ENCODE measurements at places on chromosomes 1 and 21.

- DNase-seq, result no peak
These were observed 9.0 kb downstream of the TTLL10 start for GRCh38 chr1:1182491-1183220.

- DNase-seq, result no peak
These were observed 1.2 kb upstream of the SRSF11 start for GRCh38 chr1:70220015-70220414.

DNA sequence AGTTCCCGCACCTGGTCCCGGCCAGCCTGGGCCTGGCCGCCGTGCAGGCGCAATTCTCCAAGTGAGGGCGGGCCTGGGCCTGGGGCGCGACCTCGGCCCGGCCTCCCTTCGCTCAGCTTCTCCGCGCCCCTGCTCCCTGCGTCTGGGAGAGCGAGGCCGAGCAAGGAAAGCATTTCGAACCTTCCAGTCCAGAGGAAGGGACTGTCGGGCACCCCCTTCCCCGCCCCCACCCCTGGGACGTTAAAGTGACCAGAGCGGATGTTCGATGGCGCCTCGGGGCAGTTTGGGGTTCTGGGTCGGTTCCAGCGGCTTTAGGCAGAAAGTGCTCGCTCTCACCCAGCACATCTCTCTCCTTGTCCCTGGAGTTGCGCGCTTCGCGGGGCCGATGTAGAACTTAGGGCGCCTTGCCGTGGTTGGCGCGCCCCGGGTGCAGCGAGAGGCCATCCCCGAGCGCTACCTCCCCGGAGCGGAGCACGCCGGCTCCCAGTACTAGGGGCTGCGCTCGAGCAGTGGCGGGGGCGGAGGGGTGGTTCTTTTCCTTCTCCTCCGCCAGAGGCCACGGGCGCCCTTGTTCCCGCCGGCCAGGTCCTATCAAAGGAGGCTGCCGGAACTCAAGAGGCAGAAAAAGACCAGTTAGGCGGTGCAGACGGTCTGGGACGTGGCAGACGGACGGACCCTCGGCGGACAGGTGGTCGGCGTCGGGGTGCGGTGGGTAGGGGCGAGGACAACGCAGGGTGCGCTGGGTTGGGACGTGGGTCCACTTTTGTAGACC is 1.2 kb downstream of the OLIG1 start:
- no peak for DNase-seq

DNA sequence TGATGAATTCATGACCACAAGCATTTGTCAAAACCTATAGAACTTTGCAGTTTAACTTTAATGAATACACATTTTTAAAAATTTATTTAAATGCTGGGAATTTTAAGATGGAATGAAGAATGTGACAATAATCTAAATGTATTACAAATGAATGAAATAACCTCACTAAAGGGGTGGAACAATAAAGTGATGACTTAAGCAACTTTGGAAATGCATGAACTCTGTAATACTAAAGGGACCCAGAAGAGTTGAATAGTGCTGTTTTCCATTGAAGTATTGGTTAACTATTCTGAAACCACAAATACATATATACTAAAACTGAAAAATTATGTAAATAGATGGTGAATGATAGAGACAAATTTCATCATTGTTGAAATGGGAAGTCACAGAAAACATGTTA is 1395.1 kb downstream of the NCAM2 start:
- no peak for DNase-seq

GRCh38 chr21:43362915-43363314 is 64.0 kb downstream of the SIK1 start:
- no peak for DNase-seq

GRCh38 chr1:199009447-199009846 is 370.6 kb downstream of the PTPRC start:
- DNase-seq, result no peak

GRCh38 chr1:18798946-18799345 is 60.5 kb downstream of the TAS1R2 start:
- no peak for DNase-seq

- no peak for DNase-seq
These were observed 205.1 kb upstream of the RUNX1 start for GRCh38 chr21:35254006-35254764.

- no peak for DNase-seq
These were observed 2.6 kb upstream of the FCRLB start for GRCh38 chr1:161718559-161719324.

GRCh38 chr1:60133000-60133673 is 59.6 kb upstream of the C1orf87 start:
- DNase-seq, result peak; percentile 31

GRCh38 chr1:208203848-208204609 is 40.2 kb downstream of the PLXNA2 start:
- DNase-seq, result peak; percentile 56

DNA sequence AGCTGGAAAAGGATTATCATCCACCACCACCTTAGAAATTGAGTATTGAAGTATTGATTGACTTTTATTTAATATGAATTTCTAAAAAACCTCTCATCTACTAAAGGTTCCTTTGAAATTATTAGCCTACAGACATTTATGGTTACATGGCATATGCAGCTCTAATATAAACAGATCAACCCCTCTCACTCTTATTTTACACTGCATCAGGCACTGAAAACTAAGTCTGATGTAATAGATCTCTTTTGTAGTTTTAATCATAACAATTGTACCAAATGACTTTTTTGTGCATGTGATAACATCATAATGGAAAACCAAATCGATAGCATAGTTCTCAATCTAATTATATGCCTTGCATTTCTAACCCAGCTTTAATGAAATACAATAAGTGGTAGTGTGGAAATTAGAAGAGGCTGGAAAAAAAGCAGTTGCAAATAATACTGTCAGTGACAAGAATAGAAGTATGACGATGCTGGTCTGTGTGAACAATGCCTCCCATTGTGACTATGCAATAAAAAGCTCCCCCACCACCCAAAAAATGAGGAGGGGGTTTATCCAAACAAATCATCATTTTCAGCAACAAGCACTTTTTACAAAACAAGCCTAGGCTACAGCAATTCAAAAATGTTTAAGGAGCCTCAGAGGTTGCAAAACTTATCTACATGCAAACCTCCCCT is 426.5 kb upstream of the NFIA start:
- DNase-seq, result no peak

- DNase-seq, result no peak
These were observed 42.7 kb downstream of the MORN1 start for GRCh38 chr1:2348346-2349325.

DNA sequence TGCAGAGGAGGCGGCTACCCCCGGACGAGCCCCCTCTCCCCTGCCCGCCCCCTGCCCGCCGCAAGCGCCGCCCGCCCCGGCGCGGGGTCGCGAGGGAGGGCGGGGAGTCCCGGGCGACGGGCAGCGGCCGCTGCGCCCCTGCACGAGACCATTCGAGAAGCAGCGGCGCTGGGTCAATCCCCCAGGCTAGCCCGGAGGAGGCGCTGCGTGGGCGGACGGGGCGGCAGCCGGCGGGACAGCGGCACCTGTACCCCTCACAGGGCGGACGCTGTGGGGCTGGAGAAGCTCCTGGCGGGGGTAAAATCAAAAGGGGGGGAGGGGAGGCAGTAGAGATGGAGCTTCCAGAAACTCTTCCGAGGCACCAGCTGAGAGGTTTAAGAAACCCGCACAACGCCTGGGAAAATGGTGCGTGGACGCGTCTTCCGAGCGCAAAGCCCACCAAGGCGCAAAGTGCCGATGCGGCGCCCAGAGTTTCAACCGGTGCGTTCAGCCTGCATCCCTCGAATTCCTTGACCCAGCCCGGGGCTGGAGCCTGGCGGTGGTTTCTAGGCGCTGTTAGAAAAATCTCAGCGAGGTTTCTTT is at the start of gene PLPPR5:
TSS of gene PLPPR5 (minus strand) at position 1 of the 582 bp plus-strand sequence. CDS start 190 bp downstream, outside the sequence.
- no peak for DNase-seq

GRCh38 chr1:228044961-228045360 is 37.5 kb upstream of the ARF1 start:
- no peak for DNase-seq

DNA sequence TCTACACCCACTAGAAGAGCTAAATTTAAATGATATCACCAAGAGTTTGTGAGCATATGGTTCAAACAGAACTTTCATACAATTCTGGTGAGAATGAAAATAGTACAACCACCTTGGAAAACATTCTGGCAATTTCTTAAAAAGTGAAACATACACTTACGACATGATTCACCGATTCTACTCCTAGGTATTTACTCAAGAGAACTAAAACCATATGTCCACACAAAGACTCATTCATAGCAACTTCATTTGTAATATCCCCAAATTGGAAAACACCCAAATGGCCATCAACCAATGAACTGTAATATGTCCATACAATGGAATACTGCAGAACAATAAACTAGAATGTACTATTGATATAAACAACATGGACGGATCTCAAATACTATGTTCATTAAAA is 51.2 kb upstream of the ADAM30 start:
- DNase-seq, result no peak

DNA sequence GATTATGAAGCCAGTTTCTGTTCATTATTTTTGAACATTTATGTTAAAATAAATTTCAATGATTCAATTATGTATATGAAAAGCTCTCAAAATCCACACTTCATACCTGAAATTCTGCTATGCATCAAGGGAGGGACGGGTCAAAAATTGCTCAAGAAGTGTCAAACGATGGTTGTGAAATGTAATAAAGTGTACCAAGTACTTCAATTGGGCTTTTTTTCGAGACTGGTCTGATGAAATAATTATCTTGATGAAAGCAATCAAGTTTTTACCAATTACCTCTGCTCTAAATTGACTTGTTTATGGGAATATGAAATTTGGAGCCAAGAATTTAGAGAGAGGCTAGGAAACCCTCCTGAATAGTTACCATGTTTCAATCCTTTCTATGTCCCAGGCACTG is 7.9 kb downstream of the OSCP1 start:
- DNase-seq, result no peak

- DNase-seq, result no peak
These were observed 31.9 kb downstream of the GNPAT start for GRCh38 chr1:231272880-231273279.

- no peak for DNase-seq
These were observed 22.8 kb downstream of the RNU5D-1 start for GRCh38 chr1:44707959-44708831.

DNA sequence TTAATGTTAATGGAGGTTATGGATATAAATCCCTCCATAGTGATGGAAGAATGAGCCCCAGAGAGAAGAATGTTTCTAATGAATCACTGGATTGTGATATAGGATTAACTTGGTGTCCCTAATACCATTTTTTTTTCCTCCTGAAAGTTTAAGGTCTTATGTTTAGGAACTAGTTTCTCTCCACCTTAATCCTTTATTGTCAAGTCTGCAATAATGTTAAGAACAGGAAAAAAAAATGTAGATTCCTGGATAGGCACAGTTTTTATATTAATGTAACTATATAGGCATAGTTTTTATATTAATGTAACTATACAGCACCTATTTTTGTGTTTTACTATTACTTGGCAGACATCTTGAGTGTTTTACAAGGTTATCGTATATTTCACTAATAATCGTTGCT is 34.9 kb downstream of the NFIA start:
- DNase-seq, result no peak

- DNase-seq, result no peak
These were observed 104.9 kb upstream of the PAXBP1 start for GRCh38 chr21:32876426-32876825.

- no peak for DNase-seq
These were observed at the start of gene MANEAL for GRCh38 chr1:37793773-37794371. Gene MANEAL, plus strand, starts transcription at chr1:37793847. Its CDS starts 336 bp downstream, at chr1:37794183.

- DNase-seq, result no peak
These were observed 200.1 kb upstream of the CAMK1G start for GRCh38 chr1:209383422-209383821.

GRCh38 chr1:78227705-78228635 is 182.2 kb downstream of the GIPC2 start:
- no peak for DNase-seq

GRCh38 chr1:91026777-91027176 is 4.9 kb upstream of the ZNF644 start:
- DNase-seq, result no peak

GRCh38 chr1:222522105-222522915 is 25.6 kb downstream of the HHIPL2 start:
- peak; percentile 18 for DNase-seq

- DNase-seq, result no peak
These were observed 308.1 kb upstream of the RUNX1 start for GRCh38 chr21:35357041-35357780.

DNA sequence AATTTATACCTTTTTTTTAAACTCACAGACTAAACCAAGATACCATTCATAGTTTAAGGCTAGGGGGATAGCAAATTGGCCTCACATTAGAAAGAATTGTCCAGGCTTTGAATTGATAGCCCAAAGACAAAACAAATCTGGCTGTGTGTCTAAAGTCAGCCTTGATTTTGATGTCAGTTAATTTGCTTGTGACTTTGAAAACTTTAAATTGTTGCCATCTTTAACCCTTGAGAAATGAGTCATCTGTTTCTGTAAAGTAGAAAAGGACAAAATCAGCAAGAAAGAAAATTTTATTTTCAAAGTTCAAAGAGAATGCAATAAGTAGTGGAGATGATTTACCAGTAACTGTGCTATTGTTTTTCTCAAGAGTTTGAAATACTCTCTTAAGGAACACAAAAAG is 184.5 kb downstream of the RGS7 start:
- DNase-seq, result no peak

DNA sequence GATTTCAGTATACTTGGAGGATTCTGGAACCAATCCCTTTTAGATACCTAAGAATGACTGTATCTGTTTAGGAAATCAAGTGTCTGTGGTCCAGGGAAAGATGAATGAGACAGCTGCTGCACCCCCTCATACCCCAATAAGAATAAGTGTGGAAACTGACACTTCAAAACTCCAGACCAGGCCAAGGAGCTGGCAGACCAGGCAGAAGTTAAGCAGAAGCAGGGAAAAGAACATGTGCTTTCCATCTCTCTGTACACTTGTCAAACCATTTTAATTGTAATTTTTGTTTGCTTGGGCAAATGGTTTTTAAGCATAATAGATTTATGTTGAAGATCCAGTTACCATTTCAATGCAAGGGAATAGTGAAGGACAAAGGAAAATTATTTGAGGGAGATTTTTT is 100.2 kb downstream of the GREM2 start:
- no peak for DNase-seq

DNA sequence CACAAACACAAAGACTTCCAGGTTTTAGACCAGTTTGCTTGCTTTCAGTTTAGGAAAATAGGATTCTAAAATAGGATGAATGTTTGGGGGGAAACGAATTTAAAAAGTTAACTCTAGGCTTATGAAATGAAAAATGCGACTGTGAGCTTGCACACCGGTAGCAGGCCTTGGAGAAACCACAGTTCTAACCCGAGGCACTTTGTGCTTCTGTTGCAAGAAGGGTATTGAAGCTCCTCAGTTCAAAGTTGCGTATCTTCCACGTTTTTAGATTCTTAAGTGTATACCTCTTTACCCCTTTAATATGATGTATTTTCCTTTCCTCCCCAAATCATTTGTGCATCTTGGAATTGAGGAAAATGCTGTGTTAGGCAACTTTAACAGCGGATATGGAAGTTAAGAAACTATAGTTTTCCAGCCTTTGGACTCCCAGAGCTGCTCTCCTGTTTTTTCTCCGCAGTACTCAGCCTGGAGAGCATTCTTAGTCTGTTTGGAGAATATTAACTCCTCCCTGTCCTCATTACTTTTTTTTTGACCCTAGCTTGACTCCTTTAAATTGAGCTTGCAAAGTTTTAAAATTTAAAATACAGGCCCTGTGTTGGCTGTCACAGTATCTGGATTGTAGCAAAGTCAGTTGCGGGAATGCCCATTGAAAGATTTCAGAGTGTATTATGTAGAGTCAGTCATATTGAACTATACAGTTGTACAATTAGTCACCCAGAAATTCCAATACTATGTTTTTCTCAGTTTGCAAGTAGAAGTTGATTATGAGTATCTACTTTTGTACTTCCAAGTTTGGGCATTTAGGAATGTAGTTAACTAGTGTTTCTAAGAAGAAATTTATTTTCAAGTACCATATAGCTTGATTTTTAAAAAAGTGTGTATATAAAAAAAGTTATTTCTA is 2.6 kb downstream of the MRPS6 start:
- DNase-seq, result no peak
